Esophagus muscularis mucosa (tissue), 4 donors: ENCODE measurements at places on chromosomes 3 and 15. TPM values are rescaled to one million over a fixed set of nuclear protein-coding genes. Genes with fewer than 3 reads are reported as not detected.

DNA sequence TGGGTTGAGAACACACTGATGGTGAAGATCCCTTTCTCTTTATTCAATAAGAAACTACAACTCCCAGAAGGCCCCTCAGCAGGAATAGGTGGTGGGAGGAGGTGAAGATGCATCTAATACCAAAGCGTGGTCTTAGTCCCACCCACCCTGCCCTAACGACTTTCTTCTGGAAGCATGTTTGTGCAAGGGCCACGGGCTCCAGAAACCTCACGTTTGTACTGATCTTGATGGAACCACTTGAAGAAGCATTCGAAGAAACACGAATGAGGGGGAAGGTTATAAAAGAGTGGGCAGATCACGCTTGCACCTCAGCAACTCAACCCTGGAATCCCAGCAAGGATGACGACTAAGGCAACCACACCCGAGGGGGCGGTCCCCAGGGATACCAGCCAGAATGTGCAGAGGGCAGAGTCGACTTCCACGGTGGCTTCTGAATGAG, 10.6 kb upstream of the SLC25A36 start:
- DNase-seq, result no peak
- no peaks in the 10 kb centered on the region for H3K4me1 ChIP-seq
- H3K4me3 ChIP-seq, result no peak overlapping the region
- H3K27ac ChIP-seq, result no peak overlapping the region

- H3K36me3 ChIP-seq, result no peaks in the 10 kb centered on the region
- H3K4me1 ChIP-seq, result no peaks in the 10 kb centered on the region
- DNase-seq, result no peak
- no peak overlapping the region for H3K27ac ChIP-seq
- H3K27me3 ChIP-seq, result no peaks in the 10 kb centered on the region
These were observed 584.3 kb downstream of the ROBO1 start for GRCh38 chr3:79183496-79183895.

- H3K36me3 ChIP-seq, result no peaks in the 10 kb centered on the region
- H3K4me1 ChIP-seq, result no peaks in the 10 kb centered on the region
- no peak overlapping the region for H3K27ac ChIP-seq
- no peaks in the 10 kb centered on the region for H3K27me3 ChIP-seq
- no peak overlapping the region for H3K4me3 ChIP-seq
- no peak for DNase-seq
These were observed 82.4 kb downstream of the P3H2 start for GRCh38 chr3:190038050-190038933.

- no peaks in the 10 kb centered on the region for H3K36me3 ChIP-seq
- H3K27me3 ChIP-seq, result peaks cover 13% of the 10 kb centered on the region
- DNase-seq, result no peak
These were observed 3.0 kb downstream of the ROBO2 start for GRCh38 chr3:77042882-77043281.

Gene RLBP1
- 0.13 TPM for total RNA-seq

- DNase-seq, result no peak
- H3K4me1 ChIP-seq, result no peaks in the 10 kb centered on the region
- H3K27ac ChIP-seq, result no peak overlapping the region
- H3K27me3 ChIP-seq, result no peaks in the 10 kb centered on the region
These were observed 863.2 kb downstream of the GBE1 start for GRCh38 chr3:80898211-80898610.

Gene ERICH6
- not detected for total RNA-seq

Gene PPARG
- 3.7 TPM for total RNA-seq
